Bronchial epithelial cell (primary cell): ENCODE measurements at places on chromosomes 12 and 14. TPM values are rescaled to one million over a fixed set of nuclear protein-coding genes. Genes with fewer than 3 reads are reported as not detected.
A peak's percentile ranks its signal among the peaks of the same experiment; 100 is the strongest.

ST8SIA1 gene
- total RNA-seq: under 0.01 and 0.13 TPM in 2 replicates

SIX6 gene
- total RNA-seq: not detected in 2 replicates

HOXC5 gene
- not detected in 2 replicates for total RNA-seq

CIT gene
- 0.79 and 0.90 TPM in 2 replicates for total RNA-seq

KRT77 gene
- under 0.01 TPM in 1 of 2 replicates, not detected in the other for total RNA-seq

KLRC3 gene
- not detected in 2 replicates for total RNA-seq

NINJ2 gene
- total RNA-seq: 0.26 TPM in 2 replicates

RPGRIP1 gene
- total RNA-seq: not detected in 2 replicates

TAS2R13 gene
- 0.38 and 1.1 TPM in 2 replicates for total RNA-seq

MYL2 gene
- total RNA-seq: not detected in 2 replicates

DNA sequence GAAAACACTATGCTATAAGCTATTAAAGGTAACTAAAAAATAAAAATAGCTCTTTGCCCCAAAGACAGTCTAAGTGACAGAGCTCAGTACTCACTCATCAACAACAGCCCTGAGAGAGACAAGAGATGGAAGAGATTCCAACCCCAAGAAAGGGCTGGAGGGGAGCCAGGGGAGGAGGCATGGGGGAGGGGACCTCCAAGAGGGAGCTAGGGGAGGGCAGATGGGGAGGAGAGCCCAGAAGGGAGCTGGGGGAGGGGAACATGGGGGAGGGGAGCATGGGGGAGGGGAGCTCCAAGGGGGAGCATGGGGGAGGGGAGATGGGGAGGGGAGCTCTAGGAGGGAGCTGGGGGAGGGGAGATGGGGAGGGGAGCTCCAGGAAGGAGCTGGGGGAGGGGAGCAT lies 7.7 kb downstream of the SSH1 start:
- no peak for DNase-seq

DNA sequence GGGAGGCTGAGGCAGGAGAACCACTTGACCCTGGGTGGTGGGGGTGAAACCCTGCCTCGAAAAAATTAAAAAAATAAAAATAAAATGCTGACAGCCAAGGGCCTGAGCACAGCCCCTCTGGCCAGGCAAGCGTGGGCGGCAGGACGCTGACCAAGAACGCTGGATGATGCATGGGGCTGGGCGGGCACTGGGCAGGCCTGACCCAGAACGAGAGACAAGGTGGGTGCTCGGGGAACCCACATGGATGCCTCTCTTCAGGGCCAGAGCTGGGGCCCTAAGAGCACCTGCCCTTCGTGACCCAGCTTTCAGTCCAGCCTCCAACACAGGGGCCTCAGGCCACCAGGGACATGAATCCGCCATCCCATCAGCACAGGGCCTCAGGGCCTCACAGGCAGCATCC lies 11.3 kb downstream of the GALNT9 start:
- no peak for DNase-seq

- no peak for DNase-seq
These were observed 220.0 kb downstream of the RASSF9 start for GRCh38 chr12:85616201-85616600.

GRCh38 chr12:69694123-69694522 lies 5.0 kb downstream of the BEST3 start:
- no peak for DNase-seq

- no peak for DNase-seq
These were observed 98.0 kb downstream of the IRF2BPL start for GRCh38 chr14:76930549-76930948.

- no peak for DNase-seq
These were observed 9.9 kb downstream of the ISCU start for GRCh38 chr12:108572166-108572790.

DNA sequence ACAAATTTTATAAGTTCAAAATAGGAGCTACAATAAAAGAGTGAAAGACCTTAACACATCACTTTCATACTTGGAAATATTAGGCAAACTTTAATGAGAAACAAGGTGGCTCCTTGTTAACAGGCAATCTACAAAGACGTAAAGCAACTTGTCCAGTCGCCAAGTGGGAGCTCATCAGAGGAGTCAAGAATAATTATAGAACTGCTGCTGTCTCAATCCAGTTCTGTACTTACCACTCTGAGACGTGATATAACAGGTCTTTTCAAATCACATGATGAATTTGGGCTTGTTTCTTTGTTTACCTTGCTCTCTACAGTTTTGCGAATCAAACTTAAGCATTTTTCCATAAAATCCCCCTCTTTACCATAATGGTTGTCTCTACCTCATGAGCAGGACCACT lies 3.6 kb downstream of the YBX3 start:
- DNase-seq: peak; percentile 73

DNA sequence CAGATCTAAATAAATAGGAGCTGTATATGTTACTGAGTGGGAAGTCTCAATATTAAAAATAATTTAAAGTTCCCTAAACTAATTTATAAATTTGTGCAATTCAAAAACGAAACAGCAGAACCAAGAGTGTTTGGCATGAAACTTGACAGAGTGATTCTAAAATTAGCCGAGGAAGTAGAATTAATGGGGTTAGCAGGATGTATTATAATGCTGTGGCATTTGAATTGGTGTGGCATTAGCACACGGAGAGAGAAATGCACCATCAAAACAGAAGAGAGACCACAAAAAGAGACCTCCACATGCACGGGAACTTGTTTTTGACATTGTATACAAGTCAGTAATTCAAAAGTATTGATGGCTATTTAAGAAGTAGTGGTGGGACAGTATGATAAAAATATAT lies 366.0 kb upstream of the RGS6 start:
- no peak for DNase-seq

GRCh38 chr14:102993523-102993922 lies 63.8 kb downstream of the CDC42BPB start:
- peak; percentile 95 for DNase-seq

DNA sequence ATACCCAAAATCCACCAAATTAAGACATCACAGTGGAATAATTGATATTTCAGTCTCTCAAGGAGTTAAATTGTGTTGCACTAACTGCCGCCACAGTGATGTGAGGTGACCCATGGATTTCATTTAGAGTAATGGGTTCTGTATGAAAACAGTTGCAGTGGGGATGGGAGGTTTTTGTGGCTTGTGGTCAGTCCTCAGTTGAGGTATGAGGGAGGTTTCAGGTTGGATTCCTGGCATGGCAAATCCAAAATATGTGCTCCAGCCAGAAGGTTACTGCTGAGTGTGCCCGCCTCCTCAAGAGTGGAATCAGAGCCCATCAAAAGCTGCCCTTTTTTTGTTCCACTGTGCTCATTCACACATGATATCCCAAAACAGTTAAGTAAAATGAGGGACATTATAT lies 487.1 kb downstream of the EGLN3 start:
- no peak for DNase-seq

- DNase-seq: no peak
These were observed 112.5 kb downstream of the FOXN3 start for GRCh38 chr14:89304561-89304960.

DNA sequence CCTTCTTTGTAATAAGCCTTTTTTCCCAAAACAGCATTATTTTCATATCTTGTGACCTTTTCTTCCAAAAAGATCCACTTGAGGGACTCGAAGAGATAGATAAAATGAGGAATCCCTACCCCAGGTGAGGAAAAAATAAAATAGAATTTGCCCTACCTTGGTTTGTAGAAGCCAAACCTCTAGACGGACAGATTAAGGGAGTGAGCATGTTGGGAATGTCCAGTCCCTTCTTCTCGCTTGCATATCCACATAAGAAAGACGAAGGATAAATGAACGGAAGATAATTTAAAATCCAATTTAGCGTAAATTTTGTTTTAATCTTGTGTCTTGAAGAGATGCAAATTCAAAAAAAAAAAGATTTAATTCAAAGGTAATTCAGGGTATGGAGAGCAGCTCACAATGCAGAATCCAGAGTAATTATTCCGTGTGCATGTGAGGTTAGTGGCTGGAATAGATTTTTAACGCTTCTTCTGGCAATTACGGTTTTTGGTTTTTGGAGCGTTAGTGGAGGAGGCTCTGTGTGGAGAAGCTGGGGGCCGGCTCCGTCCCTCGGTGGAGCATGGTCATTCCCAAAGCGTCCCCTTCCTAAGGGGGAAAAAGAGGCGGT lies 1.5 kb downstream of the GRIN2B start:
- no peak for DNase-seq

- DNase-seq: no peak
These were observed 83.3 kb upstream of the HIF1A start for GRCh38 chr14:61611880-61612630.

GRCh38 chr14:74945852-74946658 lies 9.3 kb downstream of the PGF start:
- DNase-seq: peak; percentile 50

DNA sequence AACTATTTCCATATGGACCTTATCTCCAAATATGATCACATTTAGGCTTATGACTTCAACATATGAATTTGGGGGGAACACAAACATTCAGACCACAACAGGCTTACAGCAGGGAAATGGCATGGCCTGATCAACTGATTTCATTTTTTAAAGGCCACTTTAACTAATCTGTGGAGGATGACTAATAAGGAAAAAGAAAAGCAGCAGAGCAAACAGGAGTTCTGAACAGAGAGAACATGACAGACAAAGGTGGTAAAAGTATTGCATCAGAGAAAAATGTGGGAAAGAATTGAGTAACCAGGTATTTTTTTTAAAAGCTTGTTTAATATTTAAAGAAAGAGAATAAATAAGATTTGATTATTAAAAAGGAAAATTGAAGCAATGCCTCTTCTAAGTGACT lies 366.1 kb upstream of the TMPO start:
- peak; percentile 55 for DNase-seq

- peak; percentile 22 for DNase-seq
These were observed 37.8 kb downstream of the CCDC92 start for GRCh38 chr12:123934829-123935228.

DNA sequence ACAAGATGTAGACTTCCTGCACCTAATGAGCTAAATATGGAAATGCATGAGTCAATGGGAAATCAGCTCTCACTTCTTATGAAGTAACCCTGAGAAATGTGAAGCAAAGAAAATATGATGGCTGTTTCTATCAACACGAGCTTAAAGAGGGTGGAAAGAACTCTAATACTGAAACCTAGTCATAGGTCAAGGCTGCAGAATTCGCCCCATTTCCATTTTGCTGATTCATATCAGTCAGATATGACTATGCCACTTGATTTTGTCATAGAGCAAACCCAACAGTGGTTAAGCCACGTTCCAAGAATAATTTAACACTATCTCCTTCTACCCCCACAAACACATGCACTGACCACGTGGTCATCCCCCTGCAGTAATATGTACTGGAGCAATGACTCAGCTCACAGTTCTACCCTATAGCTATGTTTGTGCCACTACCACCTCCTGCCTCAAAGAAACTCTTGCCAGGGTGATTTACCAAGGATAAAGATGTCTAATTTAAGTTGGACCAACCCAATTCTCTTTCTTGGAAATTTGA lies 157.5 kb downstream of the TMTC3 start:
- DNase-seq: peak; percentile 100
